ENCODE measurements at places on chromosomes 11 and 22.

- no peak for DNase-seq
These were observed 234.4 kb upstream of the E2F8 start for GRCh38 chr11:19474954-19475721.

GRCh38 chr22:27800250-27801201 is 1.0 kb downstream of the MN1 start:
- no peak for DNase-seq

GRCh38 chr22:29146771-29147170 is 58.9 kb upstream of the EMID1 start:
- DNase-seq: no peak

DNA sequence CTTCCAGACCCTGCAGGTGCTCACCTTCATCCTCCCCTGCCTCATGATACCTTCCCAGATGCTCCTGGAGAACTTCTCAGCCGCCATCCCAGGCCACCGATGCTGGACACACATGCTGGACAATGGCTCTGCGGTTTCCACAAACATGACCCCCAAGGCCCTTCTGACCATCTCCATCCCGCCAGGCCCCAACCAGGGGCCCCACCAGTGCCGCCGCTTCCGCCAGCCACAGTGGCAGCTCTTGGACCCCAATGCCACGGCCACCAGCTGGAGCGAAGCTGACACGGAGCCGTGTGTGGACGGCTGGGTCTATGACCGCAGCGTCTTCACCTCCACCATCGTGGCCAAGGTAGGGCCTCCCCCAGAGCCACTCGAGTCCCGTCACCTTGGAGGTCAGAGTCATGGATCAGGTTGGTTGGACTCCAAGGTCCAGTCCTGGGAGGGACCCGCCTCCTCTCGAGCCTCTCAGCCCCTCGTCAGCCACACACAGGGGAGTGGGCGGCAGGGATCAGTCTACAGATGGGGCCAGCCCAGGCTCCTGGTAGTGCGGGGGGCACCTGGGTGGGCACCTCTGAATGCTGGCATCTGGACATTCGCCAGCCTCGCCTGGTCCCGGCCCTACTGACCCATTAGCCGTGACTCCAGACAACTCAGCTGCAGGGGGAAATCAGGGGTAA is 34.8 kb upstream of the SLC22A12 start:
- DNase-seq: no peak

GRCh38 chr11:57800444-57801182 is 39.0 kb downstream of the CTNND1 start:
- DNase-seq: no peak

GRCh38 chr11:114170226-114170625 is 110.7 kb downstream of the ZBTB16 start:
- no peak for DNase-seq

DNA sequence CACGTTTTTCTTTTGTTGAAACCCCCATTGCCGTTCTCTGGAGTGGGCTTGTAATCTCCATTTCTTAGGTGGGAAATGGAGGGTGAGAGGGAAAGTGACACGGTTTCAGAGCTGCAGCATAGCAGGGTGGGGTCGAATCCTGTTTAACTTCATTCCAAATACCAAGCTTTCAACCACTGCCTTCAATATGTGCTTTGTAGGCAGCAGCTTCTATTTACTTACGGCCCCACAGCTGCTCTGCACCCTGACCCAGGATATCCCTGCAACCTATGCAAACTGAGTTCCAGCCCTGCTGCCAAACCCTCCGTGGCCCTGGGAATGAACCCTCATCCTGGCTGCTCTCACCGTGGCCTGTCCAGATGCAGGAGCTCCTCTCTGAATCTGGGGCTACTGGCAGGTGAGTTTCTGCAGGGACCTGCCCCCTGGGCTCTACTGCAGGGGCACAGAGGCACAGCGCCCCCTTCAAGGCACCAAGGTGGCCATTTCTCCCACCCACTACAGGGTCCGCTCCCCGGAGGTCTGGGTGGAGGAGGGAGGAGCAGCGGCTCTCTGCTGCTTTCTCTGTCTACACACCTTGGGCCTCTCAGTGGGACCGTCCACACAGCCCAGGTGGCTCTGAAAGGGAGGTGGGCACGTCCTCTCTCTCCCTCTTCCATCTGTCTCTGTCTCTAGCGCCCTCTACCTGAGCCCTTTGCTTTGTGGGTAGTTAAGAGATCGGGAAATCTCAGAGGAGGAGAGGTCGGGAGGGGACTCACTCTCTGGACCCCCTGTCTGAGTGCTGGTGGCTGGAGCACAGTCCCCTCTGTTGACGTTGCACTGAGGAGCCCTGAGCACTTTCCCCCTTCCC is 279.1 kb downstream of the BRD1 start:
- DNase-seq: no peak

GRCh38 chr11:117255966-117256365 is 23.5 kb downstream of the RNF214 start:
- no peak for DNase-seq

DNA sequence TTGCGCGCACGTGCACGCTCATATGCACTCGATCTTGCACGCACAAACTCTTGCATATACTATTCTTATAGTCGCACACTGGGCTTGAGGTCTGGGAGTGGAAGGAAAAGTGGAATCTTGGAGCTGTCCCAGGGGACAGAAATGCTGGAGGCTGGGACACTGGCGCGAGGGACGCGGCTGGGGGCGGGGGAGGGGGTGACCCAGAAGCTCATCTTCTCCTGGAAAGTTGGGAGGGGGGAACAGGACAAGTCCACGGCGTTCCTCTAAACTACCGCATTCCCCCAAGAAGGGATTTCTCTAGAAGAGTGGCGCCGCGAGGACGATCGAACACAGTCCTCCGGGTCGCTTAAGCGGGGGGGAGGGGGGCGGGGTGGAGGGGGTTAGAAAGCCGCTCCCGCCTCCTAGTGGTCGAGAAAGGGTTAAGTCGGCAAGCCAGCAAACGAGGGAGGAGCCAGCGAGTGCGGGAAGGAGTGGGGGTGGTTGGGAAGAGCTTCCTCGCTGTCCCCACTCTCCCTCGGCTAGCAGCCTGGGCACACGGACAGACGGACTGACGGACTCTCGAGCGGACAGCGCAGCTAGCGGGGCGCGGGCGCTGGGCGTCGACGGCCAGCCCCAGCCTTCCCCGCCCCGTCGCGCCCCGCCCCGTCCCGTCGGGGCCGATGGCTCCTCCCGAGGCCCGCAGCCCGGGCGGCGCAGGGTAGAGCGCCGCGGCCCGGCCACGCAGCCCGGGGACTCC is at the start of gene RTN4RL2:
RTN4RL2 (plus strand) TSS at position 507 of the 736 bp plus-strand sequence. CDS start 338 bp downstream, outside the sequence.
- DNase-seq: peak; percentile 62

All from stimulated activated CD4-positive, alpha-beta T cell treated with anti-CD3 and anti-CD28 coated beads, Interleukin-2, amount 100 ng/mL, for 24 hours (primary cell).